Aorta (tissue), 5 donors: ENCODE measurements at places on chromosomes 7 and 10. TPM values are rescaled to one million over a fixed set of nuclear protein-coding genes. Genes with fewer than 3 reads are reported as not detected.
A peak's percentile ranks its signal among the peaks of the same experiment; 100 is the strongest.

GRCh38 chr7:69272101-69272500, 326.2 kb upstream of the AUTS2 start:
- DNase-seq: no peak

DNA sequence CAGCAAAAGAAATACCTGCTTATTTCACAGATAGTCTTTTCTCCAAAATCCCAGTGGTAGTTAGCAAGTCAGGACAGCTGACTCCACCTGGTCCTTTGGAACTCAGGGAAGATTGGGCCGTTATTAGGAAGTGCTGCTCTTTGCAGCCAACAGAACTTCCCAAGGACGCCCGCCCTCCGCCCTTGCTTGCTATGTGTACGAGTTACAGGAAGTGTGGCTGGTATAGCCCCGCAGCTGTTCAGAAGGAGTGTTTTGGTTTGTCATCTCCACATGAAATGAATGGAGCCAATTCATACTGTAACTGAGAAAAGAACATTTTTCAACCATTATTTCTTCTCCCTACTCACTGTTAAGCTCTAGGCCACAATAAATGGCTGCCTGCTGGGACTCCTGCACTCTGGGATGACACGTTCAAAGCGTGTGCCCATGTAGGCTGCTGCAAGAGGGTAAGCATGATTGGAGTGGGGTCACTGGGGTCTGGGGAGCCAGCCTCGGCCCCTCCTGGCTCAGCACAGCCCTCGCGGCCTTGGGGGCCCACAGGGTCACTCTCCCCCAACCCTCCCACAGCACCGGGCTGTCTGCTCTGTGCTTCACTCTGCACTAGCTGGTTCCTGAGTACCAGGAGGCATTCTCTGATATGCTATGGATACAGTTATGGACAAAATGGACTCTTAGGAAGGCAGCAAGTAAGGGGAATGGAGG, 244.0 kb downstream of the EBF3 start:
- DNase-seq: no peak

DNA sequence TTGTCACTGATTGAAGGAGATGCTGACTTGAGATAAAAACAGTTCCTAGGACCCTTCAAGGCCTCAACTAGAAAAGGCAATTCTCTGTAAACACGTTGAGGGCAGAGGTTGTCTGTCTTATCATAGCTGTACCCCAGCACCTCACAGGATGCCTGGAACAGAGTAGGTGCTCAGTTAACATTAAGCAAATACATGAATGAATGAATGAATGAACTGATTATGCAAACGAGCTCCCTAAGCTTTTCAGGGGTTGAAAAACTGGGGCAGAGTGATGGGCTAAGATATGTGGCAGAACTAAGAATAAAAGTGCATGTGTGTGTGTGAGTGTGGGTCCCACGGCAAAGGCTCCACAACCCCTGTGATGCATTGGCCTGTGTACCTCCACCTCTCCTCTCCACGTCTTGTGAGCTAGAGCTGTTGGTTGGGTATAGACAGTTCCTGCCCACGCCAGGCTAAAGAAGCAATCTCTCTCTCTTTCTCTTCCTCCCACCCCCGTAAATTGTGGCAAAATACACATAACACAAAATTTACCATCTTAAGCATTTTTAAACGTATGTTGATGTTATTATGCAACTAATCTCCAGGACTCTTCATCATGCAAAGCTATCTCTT, 20.9 kb upstream of the SMC3 start:
- no peak for DNase-seq

DNA sequence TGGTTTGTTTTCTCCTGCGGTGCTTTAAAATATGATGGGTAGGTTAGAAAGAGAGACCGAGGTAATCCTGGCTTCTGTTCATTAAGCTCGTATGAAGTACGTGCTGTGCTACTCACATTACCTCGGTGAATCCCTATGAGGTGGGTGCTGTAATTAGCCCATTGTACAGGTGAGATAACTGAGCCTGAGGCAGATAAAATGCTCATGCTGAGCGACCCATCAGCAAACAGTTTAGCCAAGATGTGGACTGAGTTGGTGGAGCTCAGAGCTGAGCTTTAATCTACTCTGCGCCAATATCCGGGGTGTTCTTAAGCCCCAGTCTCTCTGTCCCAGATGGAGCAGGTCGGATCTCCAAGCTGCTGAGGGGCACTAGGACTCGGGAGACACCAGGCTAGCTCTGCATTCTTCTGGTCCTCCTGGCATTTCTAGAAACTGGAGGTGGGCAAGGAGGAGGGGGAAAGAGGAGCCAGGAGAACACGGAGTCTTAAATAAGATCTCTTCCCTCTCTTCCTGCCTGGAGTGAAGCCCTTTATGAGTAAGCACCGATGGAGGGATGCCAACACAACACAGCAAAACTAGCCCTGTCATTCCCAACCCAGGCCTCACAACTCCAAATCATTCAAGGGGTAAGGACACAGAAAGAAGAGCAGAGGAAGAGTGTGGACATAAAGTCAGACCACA, 458.5 kb downstream of the KCNMA1 start:
- peak; percentile 75 for DNase-seq

The ZNF365 gene
- 1.1 TPM for total RNA-seq

DNA sequence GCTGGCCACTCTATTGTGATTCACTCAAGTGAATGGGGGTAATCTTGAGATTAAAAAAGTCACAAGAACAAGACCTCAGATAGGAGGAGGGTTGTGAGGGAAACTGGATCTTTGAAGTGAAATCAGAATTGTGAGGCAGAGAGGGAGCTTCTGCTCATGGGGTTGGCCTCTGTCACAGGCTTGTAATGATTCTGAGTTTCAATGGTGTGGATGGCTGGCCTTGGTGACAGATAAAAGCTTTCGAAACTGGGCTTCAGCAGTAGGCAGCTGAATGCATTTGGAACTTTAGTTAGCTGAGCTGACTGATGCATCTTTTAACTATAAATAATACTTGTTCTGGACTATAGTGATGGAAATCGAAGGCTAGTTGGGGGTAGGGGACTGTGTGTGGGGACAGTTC, 12.2 kb downstream of the TAS2R60 start:
- no peak for DNase-seq
